Stromal cell of bone marrow (primary cell): ENCODE measurements at places on chromosomes 5 and 9.

GRCh38 chr5:113166261-113166660 lies 189.7 kb downstream of the DCP2 start:
- DNase-seq: no peak

DNA sequence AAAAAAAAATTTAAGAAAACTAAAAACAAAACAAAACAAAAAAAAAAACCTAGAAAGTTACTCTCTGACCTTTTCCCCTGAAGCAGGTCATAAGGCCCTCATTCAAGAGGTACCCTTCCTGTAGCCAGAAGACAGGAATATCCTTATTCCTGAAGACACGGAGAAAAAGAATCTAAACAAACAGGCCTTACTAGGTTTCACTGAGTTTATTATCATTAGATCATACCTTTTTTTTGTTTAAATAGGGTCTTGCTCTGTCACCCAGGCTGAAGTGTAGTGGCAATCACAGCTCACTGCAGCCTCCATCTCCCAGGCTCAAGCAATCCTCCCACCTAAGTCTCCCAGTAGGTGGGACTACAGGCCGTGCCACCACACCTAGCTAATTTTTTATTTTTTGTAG lies 11.7 kb upstream of the CDKN2AIPNL start:
- no peak for DNase-seq

DNA sequence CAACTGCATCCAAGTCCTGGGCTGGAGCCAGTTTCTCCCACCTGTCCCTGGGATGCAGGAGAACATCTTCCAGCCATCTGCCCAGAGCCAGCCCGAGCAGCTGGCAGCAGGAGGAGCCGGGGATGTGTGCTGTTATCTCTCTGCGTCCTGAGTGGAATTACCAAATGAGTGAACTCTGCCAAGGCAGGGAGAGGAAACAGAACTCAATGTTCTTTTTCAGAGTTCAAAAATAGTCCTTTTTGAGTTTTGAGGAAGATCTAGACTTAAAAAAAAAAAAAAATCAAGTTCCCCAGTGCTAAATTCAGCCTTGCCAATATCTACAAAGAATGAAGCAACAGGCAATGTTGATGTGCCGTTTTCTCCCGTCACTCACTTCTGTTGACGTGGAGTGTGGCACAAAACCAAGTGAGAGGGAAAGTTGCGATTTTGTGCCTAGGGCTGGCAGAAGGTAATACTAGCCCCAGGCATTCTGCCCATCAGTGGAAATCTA lies 56.2 kb downstream of the TMOD1 start:
- no peak for DNase-seq

DNA sequence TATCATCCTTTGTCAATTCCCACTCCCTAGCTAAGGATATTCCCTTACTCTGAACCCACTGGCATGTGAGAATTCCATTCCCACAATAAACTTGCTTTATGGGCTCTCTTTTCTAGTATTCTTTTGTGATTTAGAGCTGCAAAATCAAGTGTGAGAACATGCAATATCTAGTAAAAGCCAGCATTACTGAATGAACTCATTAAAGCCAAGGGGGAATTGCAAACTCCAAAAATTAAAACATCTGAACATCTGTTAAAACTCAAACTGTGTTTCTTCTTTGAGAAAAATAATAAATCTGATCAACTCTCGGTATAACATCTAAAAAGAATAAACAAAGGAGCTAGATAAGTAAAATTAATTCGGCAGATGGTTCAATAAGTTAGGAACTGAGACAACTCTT lies 53.1 kb upstream of the MPDZ start:
- no peak for DNase-seq

- DNase-seq: peak; percentile 37
Observed at GRCh38 chr9:113737517-113738271, 138.4 kb upstream of the ZNF618 start.

- no peak for DNase-seq
Observed at GRCh38 chr9:97387504-97387886, 24.4 kb upstream of the TDRD7 start.

DNA sequence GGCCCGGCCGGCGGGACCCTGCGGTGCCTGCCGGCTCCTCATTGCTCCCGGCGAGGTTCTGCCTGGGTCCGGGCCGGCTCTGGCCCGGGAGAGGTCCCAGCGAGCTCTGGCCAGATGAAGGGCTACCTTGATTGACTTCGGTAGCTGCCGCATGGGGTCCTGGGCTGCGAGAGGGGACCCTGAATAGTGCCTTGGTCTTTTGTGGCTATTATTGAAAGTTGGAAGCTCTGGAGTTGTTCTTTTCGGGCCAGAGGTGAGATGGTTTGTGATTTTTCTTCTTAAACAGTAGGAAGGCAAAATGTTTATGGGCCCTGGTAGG lies 635 bp downstream of the NAA35 start:
- DNase-seq: no peak

GRCh38 chr9:20111173-20111843 lies 322.5 kb upstream of the SLC24A2 start:
- DNase-seq: no peak

- DNase-seq: no peak
Observed at GRCh38 chr5:36242534-36243485, 1.1 kb upstream of the NADK2 start.

- DNase-seq: no peak
Observed at GRCh38 chr9:134549336-134549735, 92.3 kb upstream of the COL5A1 start.

GRCh38 chr5:4022056-4022670 lies 426.5 kb downstream of the IRX1 start:
- no peak for DNase-seq

DNA sequence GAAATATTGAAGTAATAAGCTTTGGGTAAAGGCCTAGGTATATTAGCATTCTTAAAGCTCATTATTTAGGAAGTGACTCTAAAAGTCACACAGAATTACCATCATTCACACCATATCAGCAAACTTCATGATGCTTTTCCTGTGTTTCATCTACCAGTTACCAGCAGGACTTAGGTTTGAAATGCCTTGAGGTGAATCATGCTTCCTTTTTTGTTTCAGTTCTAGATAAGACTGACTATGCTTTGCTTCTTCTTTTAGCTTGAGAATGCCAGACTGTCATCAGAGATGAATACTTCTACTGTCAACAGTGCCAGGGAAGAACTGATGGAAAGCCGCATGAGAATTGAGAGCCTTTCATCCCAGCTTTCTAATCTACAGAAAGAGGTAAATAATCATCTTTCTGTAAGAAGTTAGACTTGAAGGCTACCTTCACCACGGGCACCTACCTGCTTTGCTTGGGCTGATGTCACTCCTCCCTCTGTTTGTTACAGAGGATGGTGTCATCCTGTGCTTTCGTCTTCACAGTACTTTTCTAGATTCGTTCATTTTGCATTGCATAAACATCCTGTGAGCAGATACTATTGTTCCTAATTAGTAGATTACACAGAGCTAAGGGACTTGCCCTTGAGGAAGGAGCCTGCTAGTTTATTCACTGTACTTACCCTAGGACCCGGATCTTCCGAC lies 34.7 kb downstream of the LMNB1 start:
- no peak for DNase-seq

DNA sequence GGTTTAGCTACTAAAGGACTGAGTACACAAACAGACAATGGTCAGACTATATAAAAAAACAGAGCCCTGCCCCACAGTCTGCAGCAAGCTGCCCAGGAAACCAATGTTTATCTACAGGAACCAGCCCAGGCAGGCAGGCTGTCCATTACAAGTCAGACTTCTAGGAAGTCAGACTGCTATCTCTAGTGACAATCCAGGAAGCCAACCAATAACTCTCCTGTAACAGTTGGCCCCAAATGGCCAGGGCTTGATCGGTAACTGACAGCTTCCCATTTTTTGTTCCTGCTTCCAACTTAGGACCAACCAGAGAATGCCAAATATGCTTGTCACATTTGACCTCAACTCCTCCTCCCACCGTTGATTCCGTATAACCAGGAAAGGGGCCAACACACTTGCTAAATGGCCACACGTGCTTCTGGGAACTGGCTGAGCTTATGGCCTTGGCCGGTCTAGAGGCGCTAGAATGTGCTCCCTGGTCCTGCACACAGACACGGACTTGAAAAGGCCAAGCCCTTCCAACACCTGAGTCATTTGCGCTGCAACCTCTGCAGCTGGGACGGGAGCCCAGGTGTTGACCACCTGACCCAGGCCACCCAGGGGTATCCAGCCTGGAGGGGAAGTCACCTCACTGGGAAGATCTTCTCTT lies 79.6 kb upstream of the CDK20 start:
- no peak for DNase-seq

- DNase-seq: no peak
Observed at GRCh38 chr5:156000115-156000514, 326.8 kb upstream of the SGCD start.

DNA sequence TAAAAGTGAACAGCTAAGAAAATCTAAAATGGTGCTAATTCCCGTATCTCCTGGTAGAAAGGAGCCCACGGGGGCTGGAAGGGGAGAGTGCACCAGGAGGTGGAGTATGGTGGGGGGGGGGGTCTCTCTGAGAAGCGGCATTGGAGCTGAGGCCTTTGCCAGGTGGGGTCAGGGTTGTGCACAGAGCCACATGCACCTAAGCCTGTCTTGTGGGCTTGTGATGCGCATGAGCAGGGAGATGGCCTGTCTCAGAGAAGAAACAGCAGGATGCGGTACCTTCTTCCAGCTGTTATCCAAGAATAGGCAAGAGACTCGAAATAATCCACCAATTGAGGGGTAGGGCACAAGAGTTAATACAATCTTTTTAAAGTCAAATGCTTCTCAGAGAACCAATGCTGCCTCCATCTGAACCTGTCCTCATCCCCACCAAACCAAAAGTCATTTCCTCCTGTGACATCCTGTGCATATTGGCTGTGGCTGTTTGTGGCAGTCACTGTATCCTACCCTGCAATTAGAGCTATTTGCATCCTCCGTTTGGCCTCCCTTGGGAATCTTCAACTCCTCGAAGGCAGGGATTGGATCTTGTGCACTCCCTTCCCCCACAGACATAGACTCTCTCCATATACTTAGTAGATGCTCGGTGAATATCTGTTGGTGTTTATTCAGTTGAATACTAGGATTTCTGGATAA lies 45.4 kb downstream of the FGF1 start:
- DNase-seq: no peak
